Fibroblast of villous mesenchyme (primary cell): ENCODE measurements at places on chromosomes 1 and 21. TPM values are rescaled to one million over a fixed set of nuclear protein-coding genes. Genes with fewer than 3 reads are reported as not detected.

DNA sequence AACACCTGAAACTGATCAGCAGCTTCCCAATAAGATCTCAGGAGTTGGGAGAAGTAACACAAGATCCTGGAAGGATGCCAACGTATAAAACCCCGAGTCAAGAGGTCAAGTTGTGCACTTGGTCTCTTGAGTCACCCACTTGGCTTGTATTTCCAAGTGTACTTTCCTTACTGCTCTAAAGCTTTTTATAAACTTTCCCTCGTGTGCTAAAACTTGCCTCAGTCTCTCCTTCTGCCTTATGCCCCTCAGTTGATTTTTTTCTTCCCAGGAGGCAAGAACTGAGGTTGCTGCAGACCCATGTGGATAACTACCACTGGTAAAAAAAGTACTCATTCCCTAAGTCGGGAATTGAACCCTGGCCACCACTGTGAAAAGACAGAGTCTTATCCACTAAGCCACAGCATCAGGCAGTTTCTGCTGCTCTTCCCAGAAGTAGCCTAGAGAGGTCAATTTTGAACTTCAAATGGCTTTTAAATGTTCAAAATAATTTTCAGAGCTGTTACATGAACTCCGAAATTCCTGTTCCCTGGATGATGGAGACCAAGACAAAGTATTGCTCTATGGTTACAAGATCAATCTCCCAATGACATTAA lies 28.9 kb downstream of the ITLN2 start:
- DNase-seq: peak; percentile 9

- peak; percentile 73 for DNase-seq
Observed at GRCh38 chr1:204258213-204259115, 44.7 kb upstream of the GOLT1A start.

- DNase-seq: no peak
Observed at GRCh38 chr1:53557830-53558738, 98.9 kb downstream of the DMRTB1 start.

PRAMEF4 gene
- total RNA-seq: not detected in 2 replicates

- DNase-seq: peak; percentile 79
Observed at GRCh38 chr21:33308586-33309490, 15.9 kb upstream of the IFNAR1 start.
